A172 (cell line): ENCODE measurements at places on chromosomes 11 and 22. TPM values are rescaled to one million over a fixed set of nuclear protein-coding genes. Genes with fewer than 3 reads are reported as not detected.

The CHRNA10 gene
- total RNA-seq, result 0.28 and 2.0 TPM in 2 replicates

DNA sequence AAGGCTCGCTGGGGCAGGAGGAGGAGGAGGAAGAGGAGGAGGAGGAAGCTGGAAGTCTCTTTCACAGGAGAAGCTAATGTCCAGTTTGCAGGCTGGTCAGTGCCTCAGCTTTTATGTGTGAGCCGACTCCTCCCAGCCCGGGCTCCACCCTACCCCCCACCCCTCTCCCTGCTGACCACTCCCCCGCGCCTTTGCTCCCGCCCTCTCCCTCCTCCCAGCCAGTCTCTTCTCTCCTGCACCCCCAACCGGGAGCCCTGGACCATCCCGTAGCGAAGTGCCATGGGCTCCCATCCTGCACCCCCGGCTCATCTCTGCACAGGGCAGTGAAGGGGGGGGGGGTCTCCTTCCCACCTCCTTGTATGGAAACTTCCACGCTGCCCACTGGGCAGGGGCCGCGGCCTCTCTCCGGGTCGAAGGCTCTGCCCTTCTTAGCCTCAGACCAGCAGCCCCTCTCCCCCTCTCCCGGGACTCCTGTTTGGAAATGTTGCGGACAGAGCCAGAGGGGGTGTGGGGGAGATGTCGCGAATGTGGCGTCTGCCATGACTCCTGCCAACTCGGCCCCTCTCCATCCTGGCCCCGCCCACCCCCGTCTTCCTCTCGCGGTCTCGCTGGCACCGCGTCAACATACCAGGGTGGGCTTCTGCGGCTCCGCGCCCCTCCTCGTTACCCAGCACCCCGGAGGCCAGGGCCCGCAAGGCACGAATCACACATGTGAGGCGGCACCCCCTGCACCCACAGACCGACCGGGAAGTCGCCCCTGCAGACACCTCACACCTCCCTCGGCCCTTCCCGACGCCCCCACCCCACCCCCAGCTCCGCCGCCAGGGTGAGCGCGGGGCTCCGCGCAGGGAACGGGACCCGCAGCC lies 1.8 kb downstream of the IGF2 start:
- peak; percentile 84 for DNase-seq

The EFEMP2 gene
- total RNA-seq, result 48.5 and 56.8 TPM in 2 replicates

The CD6 gene
- not detected in 2 replicates for total RNA-seq

The MN1 gene
- 2.3 TPM in 2 replicates for total RNA-seq

The KIRREL3 gene
- total RNA-seq, result 0.46 and 1.4 TPM in 2 replicates

GRCh38 chr11:134668076-134668475 lies 256.0 kb upstream of the B3GAT1 start:
- no peak for DNase-seq

The KRTAP5-11 gene
- total RNA-seq, result not detected in 2 replicates

The OR8D4 gene
- not detected in 2 replicates for total RNA-seq

GRCh38 chr11:63564056-63564774 lies 1.0 kb upstream of the PLAAT2 start:
- DNase-seq, result no peak

DNA sequence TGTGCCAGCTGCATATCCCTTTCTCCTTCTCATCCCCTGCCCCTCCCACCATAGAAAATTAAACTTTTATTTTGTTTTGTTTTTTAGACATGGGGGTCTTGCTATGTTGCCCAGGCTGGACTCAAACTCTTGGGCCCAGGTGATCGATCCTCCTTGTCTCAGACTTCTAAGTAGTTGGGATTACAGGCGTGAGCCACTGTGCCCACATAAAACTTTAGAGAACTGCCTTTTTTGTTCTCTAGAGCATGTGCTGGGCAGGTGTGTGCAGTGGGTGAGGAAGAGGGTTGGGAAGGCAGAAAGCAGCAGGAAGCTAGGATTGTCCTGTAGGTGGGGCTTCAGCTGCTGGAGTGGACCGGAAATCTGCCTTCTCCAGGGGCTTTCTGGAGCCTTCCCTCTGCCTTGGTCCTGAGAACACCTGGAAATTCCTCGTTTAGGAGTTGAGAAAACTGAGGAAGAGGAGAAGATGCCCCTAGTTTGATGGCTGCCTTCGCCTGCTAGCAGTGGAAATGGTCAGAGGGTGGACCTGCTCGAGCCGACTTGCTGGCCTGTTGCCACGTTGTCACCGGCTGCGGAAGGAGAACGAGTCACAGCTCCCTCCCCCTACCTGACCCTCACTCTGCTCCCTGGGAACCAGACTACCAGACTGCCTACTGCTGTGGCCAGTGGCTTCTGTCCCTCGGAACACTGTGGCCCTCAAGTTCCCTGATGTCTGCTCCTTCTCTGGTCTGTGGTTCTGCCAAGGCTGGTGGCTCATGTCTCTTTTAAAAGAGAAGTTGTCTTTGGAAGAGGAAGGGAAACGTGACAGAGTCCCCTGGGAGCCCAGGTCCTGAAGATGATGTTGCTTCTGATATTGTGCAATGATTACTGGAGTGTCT lies 4.0 kb downstream of the ST14 start:
- DNase-seq, result no peak

The AIFM3 gene
- total RNA-seq, result 1.4 TPM in 1 of 2 replicates, not detected in the other

DNA sequence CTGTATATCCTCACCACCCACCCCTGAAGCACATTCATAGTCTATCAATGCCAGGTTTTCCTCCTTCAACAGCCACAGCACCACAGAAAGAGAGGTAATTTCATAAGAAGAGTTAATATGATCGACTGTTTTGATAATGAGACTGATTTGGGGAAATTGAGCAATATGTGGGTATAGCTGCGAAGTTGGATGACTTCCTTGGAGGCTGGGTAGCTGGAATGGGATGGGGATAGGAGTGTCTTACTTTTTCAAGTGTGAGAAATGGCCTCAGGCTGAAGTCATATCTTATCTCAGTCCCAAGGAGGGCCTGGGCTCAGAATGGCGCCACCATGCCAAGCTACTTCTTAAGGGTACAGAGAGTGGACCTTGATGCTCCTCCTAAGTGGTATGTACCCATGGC lies 187.6 kb upstream of the CCDC90B start:
- DNase-seq, result no peak

- DNase-seq, result no peak
These were observed 5.9 kb downstream of the RNH1 start for GRCh38 chr11:501001-501682.

GRCh38 chr11:123174196-123175183 lies 20.6 kb downstream of the CLMP start:
- DNase-seq, result peak; percentile 53

DNA sequence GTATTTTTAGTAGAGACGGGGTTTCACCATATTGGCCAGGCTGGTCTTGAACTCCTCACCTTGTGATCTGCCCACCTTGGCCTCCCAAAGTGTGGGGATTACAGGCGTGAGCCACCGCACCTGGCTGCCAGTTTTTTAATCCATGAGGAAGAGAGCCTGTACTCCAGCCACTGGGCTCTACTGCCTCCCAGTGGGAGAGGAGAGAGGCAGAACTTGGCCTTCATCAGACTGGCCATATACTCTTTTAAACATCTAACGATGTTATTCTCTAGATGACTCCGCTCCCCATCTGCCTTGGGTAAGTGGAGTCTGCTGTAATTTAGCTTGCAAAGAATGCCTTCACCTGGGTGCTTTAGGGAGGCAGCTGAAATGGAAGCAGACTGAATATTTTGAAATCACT lies 34.6 kb downstream of the SLC6A5 start:
- no peak for DNase-seq

- no peak for DNase-seq
These were observed 588.2 kb downstream of the BRD1 start for GRCh38 chr22:49239264-49240015.
